Esophagus squamous epithelium (tissue), 5 donors: ENCODE measurements at places on chromosomes 11 and 22. TPM values are rescaled to one million over a fixed set of nuclear protein-coding genes. Genes with fewer than 3 reads are reported as not detected.

DNA sequence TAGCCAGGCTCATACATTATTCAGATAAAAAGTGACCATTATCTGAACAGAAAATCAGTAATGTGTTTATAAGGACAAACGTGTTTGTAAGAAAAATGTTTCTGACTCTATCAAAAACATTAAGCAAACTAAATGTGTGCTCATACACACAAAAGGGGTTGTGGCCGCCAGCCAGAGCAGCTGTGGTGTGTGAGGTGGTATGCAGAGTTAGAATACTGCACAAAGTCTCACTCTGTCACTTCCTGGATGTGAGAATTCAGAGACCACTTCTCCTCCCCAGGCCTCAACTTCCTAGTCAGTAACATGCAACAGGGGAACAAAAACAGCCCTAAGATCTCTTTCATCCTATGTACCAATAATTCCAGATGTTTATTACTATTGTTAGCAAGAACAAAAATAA is 9.4 kb downstream of the OR5B21 start:
- no peaks in the 10 kb centered on the region for H3K36me3 ChIP-seq
- DNase-seq, result no peak
- no peaks in the 10 kb centered on the region for H3K27me3 ChIP-seq
- no peak overlapping the region for H3K27ac ChIP-seq
- H3K4me1 ChIP-seq, result no peaks in the 10 kb centered on the region
- no peak overlapping the region for H3K4me3 ChIP-seq

OR52N4 gene
- not detected for total RNA-seq

SLC17A6 gene
- total RNA-seq, result not detected

CTSF gene
- 3.3 TPM for total RNA-seq

- DNase-seq, result no peak
- no peak overlapping the region for H3K4me3 ChIP-seq
- H3K36me3 ChIP-seq, result no peaks in the 10 kb centered on the region
- H3K27ac ChIP-seq, result no peak overlapping the region
- H3K4me1 ChIP-seq, result peaks cover 26% of the 10 kb centered on the region
- H3K27me3 ChIP-seq, result no peaks in the 10 kb centered on the region
Observed at GRCh38 chr11:69130654-69131053, 25.1 kb upstream of the SMIM38 start.
